ENCODE measurements at places on chromosomes 13 and 19.

- DNase-seq: no peak
These were observed 5.3 kb upstream of the PROZ start for GRCh38 chr13:113152984-113153809.

DNA sequence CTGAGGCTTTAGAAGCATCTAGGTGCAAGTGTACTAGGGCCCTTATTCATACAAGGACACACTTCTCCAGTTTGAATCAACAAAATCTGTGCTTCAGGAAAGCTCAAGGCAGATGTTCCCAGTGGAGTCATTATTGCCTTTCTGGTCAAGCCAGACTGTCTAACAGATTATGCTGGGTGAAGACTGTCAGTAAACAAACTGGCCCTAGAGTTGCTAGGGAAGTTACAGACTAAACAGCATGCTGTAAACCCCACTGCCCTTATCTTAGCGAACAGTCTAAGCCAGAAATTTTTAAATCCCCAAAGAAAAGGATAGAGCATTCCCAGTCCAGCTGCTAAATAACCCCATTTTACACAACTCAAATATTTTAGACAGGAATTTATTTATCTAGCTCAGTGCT, 1701.3 kb upstream of the PRR20A start:
- no peak for DNase-seq

GRCh38 chr13:70756088-70756487, 647.8 kb upstream of the KLHL1 start:
- DNase-seq: no peak

DNA sequence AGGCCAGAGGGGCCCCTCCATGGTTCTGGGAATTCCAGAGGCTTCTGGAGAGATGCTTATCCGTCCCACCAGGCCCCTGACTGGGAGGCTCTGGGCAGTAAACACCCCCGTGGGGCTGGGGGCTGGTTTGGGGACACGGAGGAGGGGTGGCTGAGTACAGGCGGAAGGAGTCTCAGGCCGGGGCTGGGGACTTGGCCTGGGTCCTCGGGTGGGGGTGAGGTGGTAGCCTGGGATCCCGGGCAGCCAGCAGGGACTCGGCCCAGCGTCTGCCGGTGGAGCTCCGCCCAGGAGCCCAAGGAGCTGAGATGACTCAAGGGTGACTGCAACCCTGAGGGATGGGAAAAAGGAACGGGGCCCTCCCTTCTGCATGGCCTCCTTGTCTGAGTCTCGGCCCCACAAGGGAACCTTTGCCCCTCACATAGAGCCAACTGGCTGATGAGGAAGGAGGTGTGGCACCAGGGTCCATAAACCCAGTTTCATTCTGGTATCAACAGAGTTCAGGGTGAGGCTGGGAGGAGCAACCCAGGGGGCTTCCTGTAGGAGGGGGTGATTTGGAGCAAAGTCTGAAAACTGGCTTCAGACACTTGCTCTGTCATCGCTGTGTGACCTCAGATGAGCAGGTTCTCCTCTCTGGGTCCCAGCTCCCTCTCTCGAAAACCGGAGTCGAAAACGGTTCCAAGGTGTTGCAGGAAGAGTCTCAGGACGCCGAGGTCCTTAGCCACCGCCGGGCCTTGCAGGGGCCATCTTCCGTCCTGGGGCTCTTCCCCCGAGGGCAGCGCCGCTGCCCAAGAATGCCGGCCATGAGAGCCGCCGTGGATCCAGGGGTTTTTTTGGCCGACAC, 809 bp downstream of the MISP start:
- DNase-seq: no peak

DNA sequence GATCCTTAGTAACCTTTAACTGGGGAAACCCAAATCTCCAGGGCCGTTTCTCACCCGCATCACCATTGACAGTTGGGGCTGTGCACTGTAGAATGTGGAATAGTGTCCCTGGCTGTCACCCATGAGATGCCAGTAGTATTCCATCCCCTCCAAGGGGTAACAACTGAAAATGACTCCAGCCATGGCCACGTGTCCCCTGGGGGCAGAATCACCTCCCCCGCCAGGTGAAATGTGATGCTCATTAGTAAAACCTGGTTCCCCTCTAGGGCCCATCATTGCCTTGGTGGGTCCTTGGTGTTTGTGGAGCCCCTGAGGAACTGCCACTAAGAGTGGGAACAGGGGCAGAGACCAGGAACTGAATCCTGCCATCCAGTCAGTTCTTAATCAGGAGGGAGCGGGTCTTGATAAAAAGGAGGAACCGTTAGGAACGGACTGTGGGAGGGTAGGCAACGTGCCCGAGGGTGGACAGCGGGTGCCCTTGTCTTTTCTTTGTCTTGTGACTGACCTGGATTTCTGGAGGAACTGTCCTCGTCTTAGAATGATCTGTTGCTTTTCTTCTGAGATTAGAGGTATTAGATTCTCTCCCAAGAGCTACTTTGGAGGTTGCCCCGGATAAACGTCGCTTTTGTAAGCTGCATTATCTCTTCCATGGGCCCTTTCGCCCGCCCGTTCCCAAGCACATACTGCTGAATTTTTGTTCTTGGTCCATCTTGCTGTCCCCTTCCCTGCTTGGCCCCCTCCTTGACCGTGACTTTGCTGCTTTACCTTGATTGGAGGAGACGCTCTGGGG, 3.5 kb downstream of the MYO9B start:
- DNase-seq: no peak
